Left ventricle myocardium inferior (tissue), 1 donor: ENCODE measurements at places on chromosomes 16 and 17. TPM values are rescaled to one million over a fixed set of nuclear protein-coding genes. Genes with fewer than 3 reads are reported as not detected.

Gene TMIGD1
- not detected for total RNA-seq

GRCh38 chr16:57409870-57410587 lies 5.5 kb downstream of the CCL17 start:
- no peak for DNase-seq
- no peaks in the 10 kb centered on the region for H3K36me3 ChIP-seq
- peak overlapping the region; percentile 82 for H3K27ac ChIP-seq
- peaks cover 24% of the 10 kb centered on the region for H3K4me1 ChIP-seq

DNA sequence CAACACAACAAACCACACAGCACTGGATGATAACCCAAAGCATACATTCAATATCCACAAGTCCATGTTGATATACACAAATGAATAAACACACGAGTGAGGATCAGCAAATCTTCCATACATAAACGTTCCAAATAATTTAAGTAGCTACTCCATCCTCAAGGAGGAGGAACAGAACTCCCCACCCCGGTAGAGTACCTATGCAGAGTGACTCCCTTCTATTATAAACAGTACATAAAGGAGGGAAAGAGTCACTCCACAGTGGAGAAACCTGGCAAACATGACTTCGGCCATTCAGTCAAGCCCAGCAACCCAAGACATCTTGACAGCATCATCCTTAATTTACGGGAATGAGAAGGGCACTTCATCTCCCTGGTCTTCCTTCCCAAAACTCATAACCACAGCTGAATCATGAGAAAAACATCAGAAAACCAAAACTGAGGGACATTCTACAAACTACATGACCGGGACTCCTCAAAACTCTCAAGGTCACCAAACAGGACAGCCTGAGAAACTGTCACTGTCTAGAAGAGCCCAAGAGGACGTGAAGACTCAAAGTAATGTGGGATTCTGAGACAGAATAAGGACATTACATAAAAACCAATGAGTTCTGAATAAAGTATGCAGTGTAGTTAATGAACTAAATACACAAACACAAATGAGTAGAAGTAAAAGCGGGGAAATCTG lies 5.6 kb downstream of the USP22 start:
- peak overlapping the region; percentile 13 for H3K27ac ChIP-seq
- H3K36me3 ChIP-seq, result no peaks in the 10 kb centered on the region
- H3K4me1 ChIP-seq, result peaks cover 98% of the 10 kb centered on the region
- no peak for DNase-seq
- no peaks in the 10 kb centered on the region for H3K27me3 ChIP-seq
- H3K4me3 ChIP-seq, result peak overlapping the region; percentile 8

DNA sequence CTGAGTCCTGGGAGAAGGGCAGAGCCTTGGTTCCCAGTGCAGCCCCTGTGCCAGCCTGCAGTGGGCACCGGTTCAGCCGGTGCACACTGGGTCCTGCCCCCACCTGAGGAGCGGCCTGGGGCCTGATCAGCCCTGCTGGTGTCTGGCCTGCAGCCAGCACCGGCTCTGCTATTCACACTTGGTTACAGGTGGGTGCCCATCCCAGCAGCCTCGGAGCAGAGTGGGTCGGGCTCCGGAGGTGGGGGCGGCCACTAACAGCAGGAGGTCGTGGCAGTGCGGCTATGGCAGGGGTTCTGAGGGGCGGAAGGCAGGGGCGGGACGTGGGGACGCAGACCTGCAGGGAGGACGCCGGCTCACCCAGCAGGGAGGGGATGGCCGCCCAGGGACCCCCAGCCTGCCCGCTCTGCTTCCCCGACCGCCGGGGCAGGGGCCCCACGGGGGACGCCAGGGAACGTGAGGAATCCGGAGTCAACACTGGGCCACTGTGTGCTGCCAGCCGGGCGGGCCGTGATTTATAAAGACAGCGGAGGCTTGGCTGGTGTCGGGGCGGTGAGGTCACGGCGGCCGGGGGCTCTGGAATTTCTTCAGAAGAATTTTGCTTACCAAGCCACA lies 20.3 kb downstream of the METRNL start:
- H3K27ac ChIP-seq, result peak overlapping the region; percentile 75
- H3K27me3 ChIP-seq, result peaks cover 24% of the 10 kb centered on the region
- peaks cover 18% of the 10 kb centered on the region for H3K36me3 ChIP-seq
- peak overlapping the region; percentile 58 for H3K4me3 ChIP-seq
- no peak for DNase-seq
- H3K4me1 ChIP-seq, result peaks cover 55% of the 10 kb centered on the region
